Diencephalon (tissue), 1 donor: ENCODE measurements at places on chromosomes 7 and 10. TPM values are rescaled to one million over a fixed set of nuclear protein-coding genes. Genes with fewer than 3 reads are reported as not detected.

Gene CD36
- 55.6 TPM for total RNA-seq

Gene ZNF425
- 5.8 TPM for total RNA-seq

Gene ICA1
- total RNA-seq, result 64.4 TPM

Gene OPN1SW
- total RNA-seq, result not detected

Gene METTL2B
- 46.6 TPM for total RNA-seq
